ENCODE measurements at places on chromosomes 11 and 22.
A peak's percentile ranks its signal among the peaks of the same experiment; 100 is the strongest.

DNA sequence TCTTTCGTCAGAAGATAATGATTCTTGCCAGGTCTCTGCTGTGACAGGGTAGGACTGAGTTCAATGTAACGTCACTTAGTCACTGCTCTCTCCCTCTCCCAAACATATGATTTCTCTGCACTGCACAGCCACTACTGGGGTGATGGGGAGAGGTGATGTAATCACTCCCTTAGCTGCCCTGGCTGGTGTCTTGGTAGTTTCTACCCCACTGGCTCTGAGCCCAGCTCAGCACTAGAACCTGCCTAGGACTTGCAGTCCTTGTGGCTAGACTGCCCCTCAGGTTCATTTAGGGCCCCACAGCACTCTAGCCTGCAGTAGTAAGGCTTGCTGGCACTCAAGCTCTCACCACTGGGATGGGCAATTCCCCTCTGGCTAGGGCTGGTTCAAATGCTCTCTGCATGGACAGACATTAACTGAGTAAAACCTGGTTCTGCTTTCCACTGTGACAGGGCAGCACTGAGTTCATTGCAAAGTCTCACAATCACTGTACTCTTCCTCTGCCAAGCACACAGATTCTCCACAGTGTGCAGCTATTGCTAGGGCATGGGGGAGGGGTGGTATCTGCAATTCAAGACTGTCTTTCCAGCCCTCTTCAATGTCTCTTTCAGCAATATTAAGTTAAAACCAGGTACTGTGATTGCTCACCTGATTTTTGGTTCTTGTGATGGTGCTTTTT lies 571.4 kb upstream of the FAT3 start:
- no peak for DNase-seq

- no peak for DNase-seq
Observed at GRCh38 chr11:61110255-61111049, 8.2 kb downstream of the CD5 start.

GRCh38 chr11:102704841-102705240 lies 728 bp downstream of the MMP27 start:
- no peak for DNase-seq

GRCh38 chr11:27319072-27319471 lies 43.9 kb downstream of the CCDC34 start:
- no peak for DNase-seq

DNA sequence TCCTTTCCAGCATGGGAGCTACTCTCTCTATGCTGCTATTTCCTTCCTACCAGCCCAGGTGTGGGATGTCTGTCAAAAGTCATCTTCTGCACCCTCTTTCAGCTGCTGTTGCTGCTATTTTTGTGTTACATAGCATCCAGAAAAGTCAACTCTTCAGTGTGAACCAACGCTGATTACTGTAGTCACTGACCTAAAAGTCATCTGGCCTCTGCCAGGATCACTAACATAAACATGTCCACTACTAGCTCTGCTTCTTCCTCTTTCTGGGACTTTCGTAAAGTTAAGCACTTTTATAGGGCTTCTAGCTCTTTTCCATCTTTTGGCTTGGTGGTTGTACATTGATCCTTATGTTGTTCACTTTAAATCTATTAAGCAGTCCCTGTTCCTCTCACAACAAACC lies 90.2 kb upstream of the CARD18 start:
- DNase-seq: no peak

DNA sequence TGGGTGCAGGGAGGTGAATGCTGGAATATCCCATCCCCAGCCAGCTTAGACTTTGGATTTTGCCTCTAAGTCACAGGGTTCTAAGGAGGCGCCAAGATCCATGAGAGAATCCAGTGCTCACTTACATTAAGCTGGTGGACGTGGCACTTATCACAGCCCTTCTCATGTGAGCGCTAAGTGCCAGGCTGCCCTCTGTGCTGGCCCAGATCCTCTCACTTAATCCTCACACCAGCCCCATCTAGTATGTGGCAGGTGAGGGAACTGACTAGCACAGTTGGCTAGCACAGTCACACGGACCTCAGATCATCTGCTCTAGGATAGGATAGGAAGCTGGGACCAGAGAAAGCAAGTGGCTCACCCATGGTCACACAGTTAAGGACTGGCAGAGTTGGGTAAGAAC lies 3.6 kb downstream of the HMOX1 start:
- no peak for DNase-seq

- DNase-seq: no peak
Observed at GRCh38 chr22:35921044-35921443, 107.6 kb downstream of the RBFOX2 start.

GRCh38 chr11:69377029-69377952 lies 83.3 kb downstream of the MYEOV start:
- DNase-seq: no peak

GRCh38 chr11:69309631-69310280 lies 15.8 kb downstream of the MYEOV start:
- DNase-seq: no peak

DNA sequence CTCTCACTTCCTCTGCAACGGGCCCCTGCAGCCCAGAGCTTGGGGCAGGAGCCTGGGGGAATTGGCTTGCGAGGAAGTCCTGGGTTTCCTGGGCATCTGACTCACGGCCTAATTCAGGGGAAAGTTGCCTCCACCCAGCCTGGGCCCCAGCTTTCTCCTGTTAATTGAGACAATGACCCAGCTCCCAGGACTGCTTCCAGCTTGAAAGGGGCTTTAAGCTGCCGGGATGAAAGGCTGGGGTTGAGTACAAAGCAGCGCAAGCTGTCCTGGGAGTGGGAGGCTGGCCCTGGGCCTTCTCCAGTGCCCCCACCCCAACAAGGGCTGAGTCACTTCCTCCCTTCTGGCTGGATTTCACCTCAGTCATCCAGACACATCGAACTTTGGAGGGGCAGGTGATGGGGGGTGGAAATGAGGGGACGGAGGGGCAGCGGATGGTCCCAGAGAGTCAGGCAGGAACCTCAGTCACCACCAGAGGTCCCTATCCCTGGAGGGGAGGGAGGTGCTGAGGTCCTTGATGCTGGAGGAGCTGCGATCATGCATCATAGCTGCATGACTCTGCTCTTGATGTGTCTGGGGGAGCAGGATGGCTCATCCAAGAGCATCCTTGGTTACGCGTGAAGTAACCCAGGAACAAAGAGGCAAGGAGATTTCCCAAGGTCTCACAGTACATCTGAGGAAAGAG lies 30.1 kb upstream of the OAF start:
- no peak for DNase-seq

DNA sequence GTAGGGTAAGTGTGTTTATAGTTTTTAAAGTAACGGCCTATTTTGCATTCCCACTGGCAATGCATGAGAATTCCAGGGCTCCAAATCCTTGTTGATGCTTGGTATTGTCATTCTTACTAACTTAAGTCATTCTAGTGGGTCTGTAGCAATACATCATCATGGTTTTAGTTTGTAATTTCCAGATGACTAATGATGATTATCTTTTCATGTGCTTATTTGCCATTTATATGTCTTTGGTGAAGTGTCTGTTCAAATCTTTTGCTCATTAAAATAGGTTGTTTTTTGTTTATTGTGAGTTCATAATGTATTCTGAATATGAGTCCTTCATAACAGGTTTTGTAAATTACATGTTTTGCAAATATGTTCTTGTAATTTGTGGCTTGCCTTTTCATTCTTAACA lies 31.2 kb downstream of the MTMR3 start:
- no peak for DNase-seq

GRCh38 chr11:85718991-85719807 lies 33.2 kb upstream of the CCDC89 start:
- peak; percentile 63 for DNase-seq

DNA sequence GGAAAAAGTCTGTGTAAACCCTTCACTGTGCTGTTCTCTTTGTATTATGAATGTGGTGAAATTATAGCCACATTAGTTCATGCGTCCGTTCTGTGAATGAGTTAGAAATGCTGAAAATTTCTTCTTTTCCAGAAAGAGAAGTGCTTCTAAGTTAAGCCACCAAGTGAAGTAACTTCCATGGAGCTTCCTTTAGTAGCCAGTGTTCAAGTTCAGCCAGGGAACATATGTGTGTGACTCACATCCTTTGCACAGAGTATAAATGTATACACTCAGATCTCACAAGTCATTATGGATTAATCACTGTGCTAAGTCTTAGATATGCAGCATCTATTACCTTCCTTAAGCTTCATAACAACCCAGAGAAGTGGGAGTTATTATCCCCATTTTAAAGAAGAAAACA lies 3.1 kb upstream of the MMP8 start:
- DNase-seq: no peak

Data from cerebellum (tissue), 4 donors.